ENCODE measurements at places on chromosomes 12 and 14.

GRCh38 chr12:94596596-94596995 lies 53.8 kb downstream of the TMCC3 start:
- DNase-seq: no peak

- no peak for DNase-seq
Observed at GRCh38 chr14:60789656-60790055, 55.1 kb downstream of the MNAT1 start.

DNA sequence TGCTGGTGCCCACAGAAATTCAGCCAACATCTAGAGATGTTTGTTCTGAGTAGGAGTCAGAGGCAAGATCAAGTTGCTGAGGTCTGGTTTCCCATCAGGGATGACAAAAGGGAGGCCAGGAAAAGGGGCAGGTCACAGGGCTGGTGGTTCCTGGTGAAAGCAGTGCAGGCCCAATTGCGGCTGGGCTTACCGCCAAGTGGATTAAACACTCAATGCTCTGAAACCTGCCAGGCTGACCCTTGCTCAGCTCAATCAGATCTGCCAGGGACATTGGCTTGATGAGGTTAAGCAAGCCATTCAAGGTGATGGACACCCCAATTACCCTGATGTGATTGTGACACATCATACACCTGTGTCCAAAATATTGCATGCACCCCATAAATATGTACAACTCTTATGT lies 5.5 kb upstream of the OAS1 start:
- DNase-seq: no peak

GRCh38 chr14:103130965-103131364 lies 7.7 kb downstream of the TNFAIP2 start:
- no peak for DNase-seq

DNA sequence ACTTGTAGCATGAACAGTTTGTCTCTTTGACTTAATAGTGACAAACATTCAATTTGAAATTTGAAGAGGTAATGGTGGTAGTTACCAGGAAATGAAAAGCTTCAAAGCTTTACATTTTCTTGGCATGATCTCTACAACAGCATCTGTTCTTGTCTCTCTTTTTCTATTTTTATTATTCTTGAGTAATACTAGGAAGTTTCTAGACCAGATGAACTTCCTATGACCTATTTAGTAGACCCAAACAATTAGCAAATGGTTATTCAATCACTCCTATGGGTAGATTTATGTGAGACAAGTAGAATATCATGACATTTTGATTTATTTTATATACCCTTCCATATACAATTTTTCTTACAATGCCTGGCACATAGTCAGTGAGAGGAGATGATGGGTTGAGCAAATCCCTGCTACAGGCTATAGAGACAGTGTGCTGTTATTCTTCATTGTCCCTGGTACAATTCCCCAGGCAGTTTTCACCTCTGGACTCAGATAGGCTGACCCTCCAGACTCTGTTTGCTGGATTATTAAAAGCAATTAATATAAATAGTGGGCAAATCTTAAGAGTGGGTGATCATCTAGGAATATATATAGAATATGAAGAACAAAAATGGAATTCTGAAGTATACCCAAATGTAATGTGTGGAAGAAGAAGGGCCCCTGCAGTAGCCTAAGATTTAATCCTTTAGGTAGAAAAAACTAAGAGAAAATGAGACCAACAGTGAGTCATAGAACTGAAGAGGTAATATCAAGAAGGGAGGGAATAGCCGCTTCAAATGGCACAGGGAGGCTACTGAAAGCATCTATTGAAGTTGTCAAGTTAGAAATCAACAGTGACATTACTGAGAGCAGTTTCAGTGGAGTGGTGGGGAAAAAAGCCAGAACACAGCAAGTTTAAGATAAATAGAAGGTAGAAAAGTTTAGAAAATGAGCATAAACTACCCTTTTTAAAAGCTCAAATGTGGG lies 512.0 kb downstream of the FOXG1 start:
- DNase-seq: no peak

Measured in NCI-H1436 treated with DMSO at 0.1 percent for 48 hours (cell line).